Tibial nerve (tissue), 4 donors: ENCODE measurements at places on chromosomes 1 and 21.

DNA sequence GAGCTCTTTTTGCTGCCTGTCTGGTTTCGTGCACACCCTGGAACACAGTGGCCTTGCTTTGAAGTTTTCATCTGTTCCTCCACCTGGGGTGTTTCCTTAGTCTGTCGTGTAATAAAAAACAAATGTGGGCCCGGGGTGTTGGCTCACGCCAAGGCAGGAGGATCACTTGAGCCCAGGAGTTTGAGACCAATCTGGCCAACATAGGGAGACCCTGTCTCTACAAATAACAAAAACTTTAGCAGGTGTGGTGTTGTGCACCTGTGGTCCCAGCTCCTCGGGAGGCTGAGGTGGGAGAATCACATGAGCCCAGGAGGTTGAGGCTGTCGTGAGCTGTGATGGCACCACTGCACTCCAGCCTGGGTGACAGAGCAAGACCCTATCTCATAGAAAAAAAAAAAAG lies 4.5 kb downstream of the NCMAP start:
- DNase-seq = no peak

DNA sequence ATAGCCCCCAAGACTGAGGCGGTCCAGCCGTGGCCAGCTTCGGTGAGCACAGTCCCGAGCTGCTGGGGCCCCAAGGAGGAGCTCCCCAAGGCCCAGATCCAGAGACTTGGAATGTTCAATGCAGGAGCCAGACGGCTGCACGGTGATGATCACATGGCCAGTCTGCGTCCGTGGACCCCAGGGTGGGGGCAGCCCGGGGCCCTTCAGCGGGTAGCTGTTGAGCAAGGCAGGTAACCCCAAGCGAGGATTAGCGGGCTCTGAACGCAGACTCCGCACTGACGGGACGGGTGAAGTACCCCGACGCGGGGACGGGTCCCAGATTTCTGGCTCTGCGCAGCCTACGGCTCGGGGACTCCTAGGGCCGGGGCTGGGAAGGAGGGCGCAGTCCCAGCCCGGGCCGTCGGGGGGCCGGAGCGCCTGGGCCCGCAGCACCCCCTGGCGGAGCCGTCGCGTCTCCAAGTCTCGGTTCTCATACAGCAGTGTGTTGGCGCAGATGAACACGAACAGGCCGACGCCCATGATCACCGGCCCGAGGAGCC lies 2.7 kb downstream of the TMEM200B start:
- no peak for DNase-seq

- DNase-seq = no peak
Measured at GRCh38 chr1:7688659-7689058, 82.4 kb upstream of the VAMP3 start.

- no peak for DNase-seq
Measured at GRCh38 chr1:58324558-58324957, 222.0 kb downstream of the OMA1 start.

DNA sequence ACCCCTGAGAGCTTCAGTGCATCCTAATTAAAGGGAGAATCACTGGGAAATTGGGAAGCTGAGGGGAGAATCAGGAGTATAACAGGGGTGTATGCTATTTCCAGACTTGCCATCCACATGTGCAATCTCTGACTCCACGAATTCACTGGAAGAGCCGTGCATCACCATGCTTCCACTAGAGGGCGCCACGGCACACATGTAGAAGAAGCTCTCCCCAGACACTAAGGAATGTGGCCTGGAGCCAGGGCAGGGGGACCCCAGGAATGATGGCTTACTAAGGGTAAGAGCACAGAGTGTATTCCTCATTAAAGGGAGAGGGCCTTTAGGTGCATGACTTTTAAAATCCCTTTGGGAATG lies 81.5 kb downstream of the ABCA4 start:
- DNase-seq = peak; percentile 80

DNA sequence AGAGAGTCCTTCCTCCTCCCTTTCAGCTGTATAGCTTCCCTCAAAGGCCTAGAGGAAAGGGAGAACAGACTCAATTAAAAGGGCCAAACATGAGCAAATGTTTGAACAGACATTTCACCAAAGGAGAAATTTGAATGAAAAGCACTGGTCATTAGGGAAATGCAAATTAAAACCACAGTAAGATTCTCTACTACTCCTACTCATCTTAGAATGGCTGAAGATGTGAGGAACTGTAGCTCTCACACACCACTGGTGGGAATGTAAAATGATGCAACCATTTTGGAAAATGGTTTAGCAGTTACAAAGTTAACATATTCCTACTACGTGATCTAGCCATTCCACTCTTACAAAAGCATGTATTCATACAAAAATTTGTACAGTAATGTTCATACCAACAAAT lies 253.0 kb upstream of the HOOK1 start:
- no peak for DNase-seq

DNA sequence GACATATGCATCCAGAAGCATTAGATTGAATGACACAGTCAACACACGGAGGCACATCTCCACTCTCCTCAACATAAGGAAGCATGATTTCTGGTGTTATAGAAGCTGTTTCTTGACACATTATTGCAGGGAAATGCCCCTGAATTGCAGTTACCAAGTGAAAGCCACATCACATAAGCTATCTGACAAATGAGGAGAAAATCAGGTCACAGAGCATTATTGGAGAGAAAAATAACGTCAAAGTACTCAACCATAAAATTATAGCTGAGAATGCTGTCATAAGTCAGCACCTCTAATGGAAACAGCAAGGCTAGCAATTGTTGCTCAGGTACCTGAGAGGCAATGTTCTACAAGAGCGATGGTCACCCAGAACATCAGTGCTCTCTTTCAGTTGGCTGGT lies 169.9 kb upstream of the PALMD start:
- DNase-seq = no peak

GRCh38 chr1:155160128-155160527 lies 13.0 kb downstream of the KRTCAP2 start:
- DNase-seq = no peak

DNA sequence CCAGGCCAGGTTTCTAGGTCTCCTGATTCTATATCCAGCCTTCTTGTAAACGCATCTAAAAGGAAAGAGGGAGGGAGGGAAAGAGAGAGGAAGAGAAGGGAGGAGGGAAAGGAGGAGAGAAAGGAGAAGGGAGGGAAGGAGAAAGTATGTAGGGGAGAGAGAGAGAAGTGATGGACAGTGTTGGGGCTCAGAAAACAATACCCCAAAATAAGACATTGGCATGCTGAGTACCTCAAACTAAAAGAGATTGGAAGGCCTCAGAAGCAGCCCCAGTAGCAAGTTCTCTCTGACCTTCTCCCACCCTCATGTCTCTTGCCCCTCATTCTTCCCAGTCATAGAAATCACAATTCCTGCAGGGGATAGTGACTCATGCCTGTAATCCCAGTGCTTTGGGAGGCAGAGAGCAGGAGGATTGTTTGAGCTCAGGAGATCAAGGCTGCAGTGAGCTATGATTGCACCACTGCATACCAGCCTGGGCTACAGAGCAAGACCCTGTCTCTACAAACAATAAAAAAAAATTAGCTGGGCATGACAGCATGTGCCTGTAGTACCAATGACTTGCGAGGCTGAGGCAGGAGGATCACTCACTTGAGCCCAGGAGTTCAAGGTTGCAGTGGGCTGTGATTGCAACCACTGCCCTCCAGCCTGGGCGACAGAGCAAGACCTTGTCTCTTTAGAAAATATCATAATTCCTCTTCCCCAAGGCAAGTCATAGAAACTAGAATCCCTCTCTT lies 51.2 kb downstream of the DNTTIP2 start:
- no peak for DNase-seq

DNA sequence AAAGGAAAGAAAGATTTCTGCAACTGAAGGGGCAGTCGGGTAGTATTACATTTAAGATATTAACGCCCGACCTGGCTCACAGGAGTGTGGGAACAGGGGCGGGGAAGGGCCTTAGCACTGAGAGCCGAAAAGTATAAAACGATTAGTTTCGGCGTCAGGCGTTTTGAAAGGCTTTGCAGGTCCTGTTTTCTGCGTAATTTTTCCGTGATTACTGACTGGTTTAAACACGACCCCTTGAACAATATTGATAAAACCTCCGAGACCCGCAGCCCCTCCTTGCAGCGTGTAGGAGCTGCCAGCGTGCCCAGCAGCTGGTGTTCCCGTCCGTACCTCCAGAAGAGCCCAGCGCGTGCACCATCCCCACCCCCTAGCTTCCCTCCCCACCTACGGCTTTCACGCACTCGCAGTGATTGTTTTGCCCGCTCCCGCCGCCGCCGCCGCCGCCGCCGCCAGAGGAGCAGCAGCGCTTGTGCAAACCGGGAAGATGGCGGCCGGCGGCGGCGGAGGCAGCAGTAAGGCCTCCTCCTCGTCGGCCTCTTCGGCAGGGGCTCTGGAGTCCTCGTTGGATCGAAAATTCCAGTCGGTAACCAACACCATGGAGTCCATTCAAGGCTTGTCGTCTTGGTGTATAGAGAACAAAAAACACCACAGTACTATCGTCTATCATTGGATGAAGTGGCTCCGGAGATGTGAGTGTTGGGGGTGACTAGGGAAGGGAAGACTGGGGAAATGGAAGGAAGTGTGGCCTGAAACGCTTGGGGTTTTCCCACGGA lies 470 bp downstream of the RPRD2 start:
- DNase-seq = peak; percentile 62

DNA sequence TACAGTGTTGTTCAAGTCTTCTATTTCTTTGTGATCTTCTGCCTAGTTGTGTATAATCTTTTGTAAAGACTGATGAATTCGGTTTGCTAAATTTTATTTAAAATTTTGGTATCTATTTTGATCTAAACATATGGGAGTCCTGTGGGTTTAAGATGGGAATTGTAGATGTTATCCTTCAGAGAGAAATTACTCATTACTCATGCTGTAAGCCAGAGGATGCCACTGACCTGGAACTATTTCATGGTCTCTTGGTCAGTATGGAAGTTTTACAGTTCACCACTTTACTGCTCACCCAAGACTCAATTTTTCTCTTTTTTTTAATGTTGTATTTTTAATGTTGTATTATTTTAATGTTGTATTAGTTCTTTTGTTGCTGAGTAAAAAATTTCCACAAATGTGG lies 138.6 kb upstream of the B3GALT2 start:
- DNase-seq = no peak

DNA sequence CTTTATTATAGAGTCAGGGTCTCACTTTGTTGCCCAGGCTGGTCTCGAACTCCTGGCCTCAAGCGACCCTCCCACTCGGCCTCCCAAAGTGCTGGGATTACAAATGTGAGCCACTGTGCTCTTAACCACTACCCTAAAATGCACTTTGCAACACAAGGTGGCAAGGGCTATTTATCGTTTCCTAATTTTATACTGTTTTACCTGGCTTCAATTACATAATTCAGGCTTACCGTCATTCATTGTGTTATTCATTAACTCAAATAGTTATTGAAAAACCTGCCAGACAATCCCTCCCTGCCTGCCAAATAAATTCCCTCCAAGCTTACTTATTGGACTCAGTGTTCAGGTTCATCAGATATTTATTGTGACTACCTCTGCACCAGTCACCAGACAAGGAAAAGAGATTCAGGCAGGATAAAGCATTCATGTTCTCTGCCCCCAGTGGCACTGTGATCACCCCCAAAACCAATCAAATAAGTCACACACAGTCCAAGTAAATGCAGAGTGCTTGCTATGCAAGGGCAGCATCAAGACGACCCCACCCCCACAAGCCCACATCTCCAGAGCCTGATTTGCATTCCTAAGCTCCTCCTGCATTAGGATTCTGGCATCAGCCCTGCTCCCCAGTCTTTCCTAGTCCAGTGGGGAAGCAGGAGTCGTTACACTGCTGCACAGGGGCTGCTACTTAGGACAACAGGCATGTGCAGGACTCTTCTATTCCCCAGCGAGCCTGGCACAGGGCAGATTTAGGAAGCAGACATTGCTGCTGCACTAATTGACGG lies 8.1 kb downstream of the PAQR7 start:
- DNase-seq = no peak

DNA sequence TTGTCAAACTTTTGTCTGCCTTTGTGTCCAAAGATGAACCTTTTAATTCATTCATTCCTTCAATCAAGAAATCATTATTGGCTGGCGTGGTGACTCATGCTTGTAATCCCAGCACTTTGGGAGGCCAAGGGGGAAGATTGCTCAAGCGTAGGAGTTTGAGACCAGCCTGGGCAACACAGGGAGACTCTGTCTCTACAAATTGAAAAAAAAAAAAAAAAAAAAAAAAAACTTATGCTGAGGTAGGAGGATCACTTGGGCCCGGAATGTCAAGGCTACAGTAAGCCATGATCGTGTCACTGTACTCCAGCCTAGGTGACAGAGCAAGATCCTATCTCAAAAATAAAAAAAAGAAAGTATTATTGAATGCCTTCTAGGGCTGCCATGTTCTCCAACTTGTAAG lies 51.3 kb upstream of the CXADR start:
- DNase-seq = no peak

GRCh38 chr1:226542623-226543103 lies 5.9 kb upstream of the STUM start:
- no peak for DNase-seq

- no peak for DNase-seq
Measured at GRCh38 chr1:44786138-44786840, 1.7 kb downstream of the BEST4 start.

- no peak for DNase-seq
Measured at GRCh38 chr1:233033361-233033760, 83.0 kb downstream of the NTPCR start.

- DNase-seq = no peak
Measured at GRCh38 chr21:16258844-16259611, 529.2 kb downstream of the USP25 start.

DNA sequence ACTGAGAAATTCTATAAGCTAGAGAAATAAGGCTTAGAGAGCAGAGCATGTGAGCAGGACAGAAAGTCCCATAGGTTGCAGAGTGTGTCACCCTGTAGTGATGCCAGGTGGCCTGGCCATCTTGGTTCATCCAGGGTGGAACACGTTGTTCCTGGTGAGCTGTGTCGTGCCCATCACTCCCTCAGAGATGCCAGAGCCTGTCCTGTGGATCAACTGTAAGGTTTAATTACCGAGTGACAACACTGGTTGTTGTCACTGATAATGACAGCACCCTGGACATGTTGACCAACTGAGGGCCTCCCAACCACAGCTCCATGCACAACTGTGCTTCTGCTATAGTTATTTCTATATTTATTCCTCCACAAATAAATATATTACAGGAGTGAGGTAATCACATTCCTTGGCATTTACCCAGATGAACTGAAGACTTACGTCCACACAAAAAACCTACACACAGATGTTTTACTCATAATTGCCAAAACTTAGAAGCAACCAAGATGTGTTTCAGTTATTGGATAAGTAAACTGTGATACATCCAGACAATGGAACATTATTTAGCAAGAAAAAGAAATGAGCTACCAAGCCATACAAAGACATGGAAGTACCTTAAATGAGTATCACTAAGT lies 6.2 kb downstream of the C1orf198 start:
- no peak for DNase-seq

- DNase-seq = no peak
Measured at GRCh38 chr1:152513081-152513480, 1.2 kb upstream of the CRCT1 start.

DNA sequence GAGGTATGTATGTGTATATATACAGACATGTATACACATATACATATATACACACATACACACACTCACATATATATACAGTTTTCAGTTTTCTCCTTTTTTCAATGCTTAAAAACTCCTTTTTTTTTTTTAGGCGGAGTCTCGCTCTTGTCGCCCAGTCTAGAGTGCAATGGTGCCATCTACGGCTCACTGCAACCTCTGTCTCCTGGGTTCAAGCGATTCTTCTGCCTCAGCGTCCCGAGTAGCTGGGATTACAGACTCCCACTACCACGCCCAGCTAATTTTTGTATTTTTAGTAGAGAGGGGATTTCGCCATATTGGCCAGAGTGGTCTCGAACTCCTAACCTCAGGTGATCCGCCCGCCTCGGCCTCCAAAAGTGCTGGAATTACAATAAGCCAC lies 27.0 kb downstream of the STYXL2 start:
- DNase-seq = no peak
